ENCODE measurements at places on chromosomes 16 and 17.

GRCh38 chr17:14637260-14637659 is 336.4 kb downstream of the HS3ST3B1 start:
- no peaks in the 10 kb centered on the region for H3K36me3 ChIP-seq
- H3K4me3 ChIP-seq, result no peak overlapping the region
- no peak for DNase-seq

- H3K27ac ChIP-seq, result no peak overlapping the region
- H3K4me3 ChIP-seq, result no peak overlapping the region
- H3K4me1 ChIP-seq, result peaks cover 19% of the 10 kb centered on the region
- no peaks in the 10 kb centered on the region for H3K36me3 ChIP-seq
- H3K27me3 ChIP-seq, result no peaks in the 10 kb centered on the region
- no peak for DNase-seq
These were observed 6.8 kb downstream of the ZNF750 start for GRCh38 chr17:82832881-82833475.

- no peak overlapping the region for H3K27ac ChIP-seq
- no peak overlapping the region for H3K4me3 ChIP-seq
- no peaks in the 10 kb centered on the region for H3K27me3 ChIP-seq
- no peaks in the 10 kb centered on the region for H3K36me3 ChIP-seq
These were observed 7.7 kb upstream of the PIEZO1 start for GRCh38 chr16:88792668-88793250.

DNA sequence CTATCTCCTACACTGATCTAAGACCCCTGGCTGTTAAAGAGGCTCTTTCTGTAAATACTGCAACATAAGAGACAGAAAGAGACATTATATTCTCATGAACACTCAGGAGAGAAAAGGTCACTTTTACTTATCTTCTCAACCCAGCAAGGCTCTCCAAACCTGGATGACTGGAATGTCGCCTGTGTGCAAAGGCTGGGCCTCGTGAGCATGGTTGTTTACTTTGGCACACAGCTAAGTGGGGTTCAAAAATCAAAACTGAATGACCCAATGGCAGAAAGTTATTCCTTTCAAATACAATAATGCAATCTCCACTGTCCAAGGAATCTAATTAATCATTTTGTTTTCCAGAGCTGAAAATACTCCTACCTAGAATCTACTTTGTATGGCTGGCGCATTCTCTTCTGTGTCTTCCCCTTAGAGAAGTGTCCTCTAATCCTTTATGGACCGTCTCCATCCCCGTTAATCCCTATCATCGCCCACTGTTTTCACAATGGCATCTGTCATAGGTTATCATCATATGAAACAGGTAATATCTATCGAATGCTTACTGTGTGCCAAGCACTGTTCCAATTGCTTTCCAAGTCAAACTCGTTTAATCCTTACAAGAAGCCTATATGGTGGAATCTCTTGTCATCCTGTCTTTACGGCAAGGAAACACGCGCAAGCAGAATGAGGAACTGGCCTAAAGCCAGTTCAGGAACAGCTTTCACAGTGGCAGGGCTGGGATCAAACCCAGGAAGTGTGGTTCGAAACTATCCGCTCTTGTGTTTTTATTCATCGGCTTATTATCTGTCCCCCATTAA is 1.3 kb downstream of the SLX4 start:
- no peaks in the 10 kb centered on the region for H3K27me3 ChIP-seq
- DNase-seq, result no peak
- no peak overlapping the region for H3K4me3 ChIP-seq
- H3K36me3 ChIP-seq, result no peaks in the 10 kb centered on the region
- H3K27ac ChIP-seq, result no peak overlapping the region

- H3K27ac ChIP-seq, result peak overlapping the region; percentile 96
- no peaks in the 10 kb centered on the region for H3K27me3 ChIP-seq
- peaks cover 29% of the 10 kb centered on the region for H3K36me3 ChIP-seq
- H3K4me3 ChIP-seq, result no peak overlapping the region
- no peak for DNase-seq
These were observed 10.9 kb downstream of the HDAC5 start for GRCh38 chr17:44112284-44113280.
